CD8-positive, alpha-beta T cell (primary cell): ENCODE measurements at places on chromosomes 3 and 15.

DNA sequence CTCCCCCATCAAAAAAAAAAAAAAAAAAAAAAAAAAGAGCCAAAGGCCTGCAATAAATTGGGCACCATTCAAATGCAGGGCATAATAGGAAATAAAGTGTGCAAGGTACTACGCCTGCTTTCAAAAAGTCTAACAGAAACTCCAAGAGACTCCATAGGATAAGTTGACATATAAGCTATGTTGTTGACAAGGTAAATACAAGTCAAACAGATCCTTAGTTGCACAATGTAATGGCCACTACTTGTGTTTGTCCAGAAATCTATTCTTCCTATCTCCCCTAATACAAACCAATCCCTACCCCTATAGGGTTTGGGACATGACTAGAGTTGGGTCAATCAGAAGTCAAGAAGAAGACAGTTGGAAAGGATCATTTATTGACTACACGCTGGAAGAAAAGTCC, 16.0 kb downstream of the MAP4 start:
- DNase-seq, result no peak

DNA sequence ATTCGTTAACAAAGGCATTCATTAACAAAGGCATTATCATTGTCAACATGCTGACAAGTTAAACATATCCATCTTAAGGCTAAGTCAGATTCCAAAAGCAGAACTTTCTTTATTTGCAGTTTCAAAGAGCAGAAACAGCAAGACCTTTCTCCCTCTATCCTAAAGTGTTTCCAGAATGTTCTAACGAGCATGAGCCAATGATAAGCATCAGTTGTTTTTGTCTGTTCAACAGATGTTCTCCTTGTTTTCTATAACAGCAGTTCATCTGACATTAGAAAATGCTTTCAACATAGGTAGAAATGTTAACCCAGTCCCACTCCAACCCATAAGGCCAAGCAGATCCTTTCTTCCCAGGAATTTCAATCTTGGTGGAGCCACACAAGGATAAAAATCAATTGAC, 77.6 kb upstream of the POMGNT2 start:
- DNase-seq, result no peak

DNA sequence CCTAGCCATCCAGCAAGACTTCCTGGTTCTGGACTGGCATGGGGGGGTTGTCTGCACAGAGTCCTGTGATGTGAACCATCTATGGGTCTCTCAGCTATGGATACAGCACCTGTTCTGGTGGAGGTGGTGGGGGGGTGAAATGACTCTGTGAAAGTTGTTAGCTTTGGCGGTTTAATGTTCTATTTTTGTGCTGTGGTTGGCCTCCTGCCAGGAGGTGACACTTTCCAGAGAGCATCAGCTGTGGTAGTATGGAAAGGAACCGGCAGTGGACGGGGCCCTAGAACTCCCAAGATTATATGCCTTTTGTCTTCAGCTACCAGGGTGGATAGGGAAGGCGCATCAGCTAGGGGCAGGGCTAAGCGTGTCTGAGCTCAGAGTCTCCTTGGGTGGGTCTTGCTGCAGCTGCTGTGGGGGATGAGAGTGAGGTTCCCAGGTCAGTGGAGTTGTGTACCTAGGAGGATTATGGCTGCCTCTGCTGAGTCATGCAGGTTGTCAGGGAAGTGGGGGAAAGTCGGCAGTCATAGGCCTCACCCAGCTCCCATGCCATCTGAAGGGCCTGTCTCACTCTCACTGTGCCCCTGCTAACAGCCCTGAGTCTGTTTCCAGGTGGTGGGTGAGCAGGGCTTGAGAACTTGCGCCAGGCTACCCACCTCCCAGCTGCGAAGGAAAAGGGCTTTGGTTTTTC, 7.1 kb upstream of the LARS2 start:
- DNase-seq, result no peak

GRCh38 chr3:154884952-154885351, 195.2 kb upstream of the MME start:
- no peak for DNase-seq

GRCh38 chr15:77019521-77020331, 24.8 kb downstream of the PSTPIP1 start:
- DNase-seq, result peak; percentile 36

GRCh38 chr3:183745300-183746098, 47.9 kb downstream of the YEATS2 start:
- DNase-seq, result no peak

GRCh38 chr3:192819001-192819569, 91.7 kb upstream of the FGF12 start:
- DNase-seq, result no peak

- DNase-seq, result no peak
Measured at GRCh38 chr15:69094124-69094921, 66.1 kb upstream of the GLCE start.

GRCh38 chr3:76231258-76231657, 445.9 kb upstream of the ZNF717 start:
- DNase-seq, result no peak

- no peak for DNase-seq
Measured at GRCh38 chr15:71055461-71055860, 59.8 kb upstream of the THSD4 start.

DNA sequence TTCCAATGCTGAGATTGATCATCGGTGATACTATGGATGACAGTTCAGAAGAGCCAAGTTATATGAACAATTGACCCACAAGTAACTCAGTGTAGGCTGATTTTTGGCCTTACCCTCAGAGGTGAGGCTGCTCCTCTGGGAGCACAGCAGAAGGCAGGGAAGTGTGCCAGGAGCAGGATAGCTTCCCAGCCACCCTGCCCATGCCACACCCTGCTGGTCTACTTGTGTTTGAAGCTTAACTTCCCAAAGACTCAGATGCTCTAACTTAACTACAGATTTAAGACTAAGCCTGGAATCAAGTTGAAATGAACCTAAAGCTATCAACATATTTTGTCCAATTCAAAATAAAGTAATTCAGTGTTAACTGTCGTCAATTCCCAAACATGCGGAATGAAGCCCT, 77.5 kb downstream of the BOC start:
- no peak for DNase-seq

DNA sequence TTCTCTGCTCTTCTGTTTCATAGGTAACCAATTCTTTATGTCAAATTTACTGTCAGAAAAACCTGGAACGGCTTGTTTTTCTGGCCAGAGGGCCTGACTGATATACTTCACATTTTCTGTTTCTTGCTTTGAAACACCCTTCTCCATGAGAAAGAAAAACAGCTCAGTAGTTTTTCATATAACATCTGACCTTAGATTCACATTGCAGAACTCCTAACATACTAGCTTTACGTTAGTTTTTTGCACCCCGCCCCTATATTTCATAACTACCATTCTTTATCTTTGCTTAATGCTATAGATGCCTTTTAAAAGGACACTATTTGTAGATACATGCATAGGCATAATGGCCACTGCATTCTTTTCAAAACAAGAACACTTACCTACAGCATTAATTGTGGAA, 83.9 kb upstream of the TSC22D2 start:
- DNase-seq, result no peak

DNA sequence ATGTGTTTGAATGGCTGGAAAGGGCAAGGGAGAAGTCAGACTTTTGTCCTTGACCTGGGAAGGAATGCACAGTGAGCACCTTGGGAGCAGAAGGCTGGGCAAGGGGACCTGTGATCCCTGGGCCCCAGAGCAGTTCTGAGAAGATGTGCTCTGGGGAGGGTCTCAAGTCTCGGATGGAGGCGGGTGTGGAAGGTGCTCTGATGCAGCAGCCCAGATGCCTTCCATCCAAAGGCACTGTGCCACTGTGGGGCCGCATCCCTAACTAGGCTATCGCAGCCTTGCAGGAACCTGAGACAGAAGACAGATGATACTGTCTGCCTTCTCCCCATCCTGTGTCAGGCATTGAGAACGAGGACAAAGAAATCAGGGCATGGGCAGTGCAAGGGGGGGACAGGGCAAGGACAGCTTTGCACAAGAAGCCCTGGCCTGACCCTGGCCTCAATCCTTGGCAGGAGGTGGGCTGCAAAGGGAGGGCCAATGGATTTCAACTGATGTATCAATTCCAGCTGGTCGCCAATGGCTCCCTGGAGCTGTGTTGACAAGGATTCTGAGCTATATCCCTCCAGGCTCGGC, 14.6 kb upstream of the PRKCD start:
- DNase-seq, result no peak

GRCh38 chr15:90934949-90935751, at the start of gene UNC45A:
Gene UNC45A (plus strand): TSS chr15:90935285. CDS start chr15:90935325, 40 bp downstream.
- peak; percentile 97 for DNase-seq
